ENCODE measurements at places on chromosomes 7 and 10.

DNA sequence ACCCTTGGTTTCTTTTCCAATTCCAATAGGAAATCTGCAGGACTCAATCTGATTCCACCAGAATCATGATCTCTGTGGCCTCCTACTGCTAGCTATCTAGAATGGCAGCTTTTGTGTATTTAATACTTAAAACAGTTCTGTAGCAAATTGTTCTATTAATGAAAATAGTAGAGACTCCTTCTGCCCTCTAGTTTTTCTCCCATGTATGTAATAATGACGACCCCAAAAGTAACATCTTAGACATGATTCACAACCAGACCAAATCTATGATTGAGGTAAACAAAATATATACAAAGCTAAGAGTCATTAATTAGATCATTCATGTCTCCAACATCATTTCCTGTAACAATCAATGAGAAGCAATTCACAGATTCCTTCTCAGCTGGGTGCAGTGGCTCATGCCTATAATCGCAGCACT is 259.1 kb upstream of the MKLN1 start:
- DNase-seq, result no peak

DNA sequence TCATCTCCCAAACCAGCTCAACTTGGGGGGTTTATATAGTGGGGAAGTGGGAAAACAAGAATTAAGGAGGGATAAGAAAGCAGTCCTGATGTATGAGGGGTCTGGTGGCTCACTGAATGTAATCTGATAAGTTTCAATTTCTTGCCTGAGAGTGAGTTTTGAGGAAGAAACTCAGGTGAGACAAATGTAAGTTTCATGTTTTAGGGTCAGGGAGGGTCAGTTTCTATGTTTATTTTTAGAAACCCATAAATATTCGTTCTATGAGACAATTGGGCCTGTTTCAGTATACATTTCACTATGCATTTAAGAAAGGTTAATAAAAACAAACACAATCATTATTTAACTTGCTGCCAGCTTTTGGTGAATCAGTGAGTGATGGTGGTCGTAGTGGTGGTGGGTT is 128.0 kb upstream of the MBL2 start:
- no peak for DNase-seq

- DNase-seq, result no peak
Observed at GRCh38 chr7:30930621-30931020, 19.0 kb downstream of the AQP1 start.

DNA sequence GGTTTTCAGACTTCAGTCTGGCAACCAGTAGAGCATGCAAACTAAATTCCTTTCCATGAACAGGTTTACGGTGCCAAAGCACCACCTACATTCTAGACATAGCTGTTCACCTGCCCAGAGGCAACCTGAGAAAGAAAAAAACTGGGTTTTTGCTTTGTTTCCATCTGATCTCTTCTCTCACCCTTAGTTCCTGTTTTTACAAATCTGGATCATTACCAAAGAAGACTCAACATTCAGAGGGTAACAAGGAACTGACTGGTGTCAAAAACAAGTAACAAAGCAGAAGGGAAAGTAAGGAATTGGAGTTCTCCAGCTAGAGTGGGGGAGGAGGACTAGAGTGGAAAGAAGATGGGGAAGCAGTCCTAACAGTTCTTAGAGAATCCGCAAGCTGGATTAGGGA is 36.4 kb downstream of the CPVL start:
- DNase-seq, result no peak

DNA sequence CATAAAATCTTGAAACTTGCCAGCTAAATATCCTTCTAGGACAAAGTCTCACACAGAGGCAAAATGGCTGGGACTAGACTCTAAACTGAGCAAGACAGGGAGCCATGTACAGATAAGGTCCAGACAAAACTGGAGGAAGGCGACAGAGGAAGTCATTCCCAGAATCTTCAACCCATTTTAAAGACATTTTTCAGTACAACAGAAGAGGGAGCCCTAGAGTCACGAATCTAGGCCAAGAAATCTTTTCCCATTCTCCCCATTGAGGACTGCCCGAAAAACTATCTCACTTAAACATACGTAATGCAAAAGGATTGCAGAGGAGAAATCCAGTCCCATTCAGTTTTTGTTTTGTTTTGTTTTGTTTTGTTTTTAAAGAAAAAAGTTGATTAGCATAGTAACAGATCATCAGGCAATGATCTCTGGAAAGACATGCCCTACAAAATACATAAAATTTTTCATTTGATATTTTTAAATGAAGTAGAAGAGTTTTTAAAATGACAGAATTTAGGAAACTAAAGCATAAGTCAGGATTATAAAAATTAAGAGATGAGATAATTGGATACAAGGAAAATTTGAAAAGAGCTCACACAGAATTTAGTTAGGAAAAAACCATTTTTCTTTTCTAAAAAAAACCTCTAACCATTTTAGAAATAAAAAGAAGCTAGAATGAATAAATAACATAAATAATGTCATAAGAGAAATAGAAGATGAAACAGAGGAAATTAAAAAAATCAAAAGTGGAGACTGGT is 16.9 kb upstream of the PRF1 start:
- no peak for DNase-seq

GRCh38 chr7:41892356-41893100 is 189.6 kb upstream of the INHBA start:
- no peak for DNase-seq

DNA sequence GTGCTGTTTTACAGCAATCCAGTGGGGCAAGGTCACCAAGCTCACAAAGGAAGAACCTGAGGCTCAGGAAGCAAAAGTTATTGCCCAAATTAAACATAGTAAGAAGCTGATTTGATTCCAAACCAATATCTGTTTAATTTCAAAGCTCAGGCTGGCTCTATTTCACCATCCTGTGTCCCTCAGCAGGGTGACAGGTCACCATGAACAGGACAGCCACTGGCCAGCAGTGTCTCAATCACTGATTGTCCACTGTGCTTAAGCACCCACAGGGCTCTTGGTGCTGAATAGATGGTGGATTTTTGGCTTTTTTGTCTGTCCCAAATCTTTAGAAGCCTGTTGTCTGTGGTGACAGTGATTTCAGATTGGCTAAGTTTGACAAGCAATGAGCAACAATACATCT is 146.4 kb upstream of the ZNF32 start:
- no peak for DNase-seq

DNA sequence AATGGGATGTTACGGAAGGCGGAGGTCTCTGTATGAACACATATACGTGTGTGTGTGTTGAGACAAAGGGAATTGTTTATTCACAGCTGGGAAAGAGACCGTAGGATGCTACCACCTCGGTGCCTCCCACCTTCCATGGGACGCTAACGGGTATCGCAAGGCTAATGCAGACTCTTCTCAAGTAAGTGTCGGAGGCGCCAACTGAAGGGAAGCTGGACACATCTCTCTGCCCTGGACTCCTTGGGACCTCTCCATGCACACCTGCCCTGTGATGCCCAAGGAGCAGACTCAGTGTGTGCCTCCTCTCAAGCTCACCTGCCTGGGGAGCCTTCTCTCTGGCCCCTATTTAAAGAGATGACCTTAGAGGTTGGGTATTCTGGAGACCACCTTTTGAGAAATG is 230.9 kb downstream of the DNAJB6 start:
- no peak for DNase-seq

GRCh38 chr7:47458057-47458456 is 123.9 kb downstream of the TNS3 start:
- no peak for DNase-seq

DNA sequence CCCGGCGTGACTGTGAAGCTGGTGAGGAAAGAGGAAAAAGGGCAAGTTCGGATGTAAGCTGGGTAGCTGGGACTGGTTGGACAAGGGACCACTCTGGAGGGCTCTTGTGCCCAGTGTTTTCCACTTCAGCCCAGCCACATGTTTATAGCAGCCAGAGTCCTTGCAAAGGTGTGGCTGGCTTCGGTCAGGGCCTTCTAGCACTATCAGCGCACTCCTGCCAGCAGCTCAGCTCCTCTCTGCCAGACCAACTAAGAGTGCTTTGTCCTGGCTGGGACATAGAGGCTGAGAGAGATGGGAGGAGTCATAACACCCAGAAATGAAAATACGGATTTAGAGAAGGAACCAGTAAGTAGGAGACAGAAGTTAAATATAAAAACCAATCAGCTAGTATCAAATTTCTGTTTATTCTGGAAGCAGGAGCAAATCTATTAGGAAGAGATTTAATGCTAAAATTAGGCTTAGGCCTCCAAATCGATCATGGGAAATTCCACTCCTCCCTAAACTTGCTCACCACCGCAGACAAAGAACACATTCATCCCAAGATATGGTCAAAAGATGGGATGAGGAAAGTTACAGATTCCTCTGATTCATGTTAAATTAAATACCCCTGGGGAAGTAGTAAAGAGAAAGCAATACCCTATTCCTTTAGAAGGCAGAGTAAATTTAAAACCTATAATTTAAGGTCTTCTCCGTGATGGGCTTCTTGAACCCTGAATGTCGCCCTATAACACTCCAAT is 135.0 kb downstream of the RALA start:
- DNase-seq, result no peak

DNA sequence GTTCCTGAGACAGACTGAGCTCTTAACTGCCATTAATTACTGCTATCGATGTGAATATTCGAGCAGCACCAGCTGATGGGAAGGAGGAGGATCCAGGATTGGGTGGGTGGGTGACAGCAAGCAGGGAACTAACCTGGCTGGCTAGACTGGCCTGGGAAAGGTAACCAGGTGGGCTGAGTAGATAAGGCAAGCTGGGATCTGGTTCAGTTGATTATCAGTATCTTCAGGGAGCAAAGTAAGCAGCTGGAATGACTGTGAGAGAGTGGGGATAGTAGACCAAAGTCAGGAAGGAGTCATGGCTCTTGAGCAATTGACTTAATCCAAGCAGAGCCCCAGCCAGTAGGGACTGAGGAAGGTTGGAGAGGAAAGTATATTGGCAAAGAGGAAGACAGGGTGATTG is 46.9 kb upstream of the KMT2E start:
- no peak for DNase-seq

GRCh38 chr10:1324903-1325302 is 268.7 kb downstream of the WDR37 start:
- no peak for DNase-seq

GRCh38 chr7:101743241-101743994 is 74.0 kb upstream of the CUX1 start:
- peak; percentile 58 for DNase-seq

DNA sequence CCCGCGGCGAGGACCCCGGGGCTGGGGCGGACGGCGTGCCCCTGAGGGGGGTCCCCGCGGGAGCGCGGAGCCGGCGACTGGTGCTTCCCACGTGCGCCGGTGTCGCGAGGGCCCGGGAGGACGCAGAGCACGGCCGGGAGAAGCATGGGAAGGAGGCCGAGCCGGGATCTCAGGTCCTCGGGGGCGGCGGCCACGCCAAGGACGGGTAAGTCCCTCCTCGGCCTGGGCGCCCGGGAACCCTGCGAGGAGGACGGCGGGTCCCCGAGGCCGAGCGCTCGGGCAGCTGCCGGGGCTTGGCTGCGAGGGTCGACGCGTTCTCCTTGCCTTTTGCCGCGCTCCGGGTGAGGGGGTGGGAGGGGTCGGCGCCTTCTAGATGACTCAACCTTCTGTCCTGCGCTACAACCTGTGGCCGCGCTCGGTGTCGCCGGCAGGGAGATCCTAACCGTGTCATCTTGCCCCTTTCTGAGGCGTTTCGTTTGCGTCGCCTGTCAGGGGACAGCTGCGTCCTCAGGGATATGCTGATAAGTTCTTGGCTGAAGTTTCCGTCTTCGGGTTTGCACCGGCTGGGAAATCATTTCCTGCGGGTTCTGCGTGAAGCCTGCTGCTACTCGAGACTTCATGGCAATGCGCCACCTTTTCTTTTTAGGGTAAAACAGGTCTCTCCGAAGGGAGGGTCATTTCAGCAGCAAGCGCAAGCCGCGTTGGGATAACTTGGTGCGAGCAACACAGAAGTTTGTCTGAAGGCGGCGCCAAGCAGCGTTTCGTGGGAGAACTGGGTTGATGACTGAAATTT is 529 bp downstream of the TASOR2 start:
- DNase-seq, result no peak

DNA sequence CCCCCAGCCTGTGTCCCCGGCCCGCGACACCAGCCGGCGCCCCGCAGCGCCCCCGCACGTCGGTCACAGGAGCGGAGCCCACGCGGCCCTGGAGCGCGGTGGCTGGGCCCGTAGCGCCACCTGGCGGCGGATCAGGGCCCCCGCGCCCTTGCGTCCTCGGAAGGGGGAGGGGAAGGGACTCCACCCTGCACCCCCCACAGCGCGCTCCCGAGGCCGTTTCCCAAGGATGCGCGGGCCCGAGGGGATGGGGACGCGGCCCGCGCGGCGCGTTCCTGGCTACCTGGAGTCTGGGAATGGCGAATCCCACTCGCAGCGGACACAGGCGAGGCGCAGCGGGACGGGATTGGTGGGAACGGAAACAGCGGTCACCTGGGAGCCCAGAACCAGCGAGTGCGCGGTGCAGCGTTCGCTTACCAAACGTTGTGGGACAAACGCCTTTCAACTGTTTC is 23.8 kb upstream of the MKI67 start:
- no peak for DNase-seq

DNA sequence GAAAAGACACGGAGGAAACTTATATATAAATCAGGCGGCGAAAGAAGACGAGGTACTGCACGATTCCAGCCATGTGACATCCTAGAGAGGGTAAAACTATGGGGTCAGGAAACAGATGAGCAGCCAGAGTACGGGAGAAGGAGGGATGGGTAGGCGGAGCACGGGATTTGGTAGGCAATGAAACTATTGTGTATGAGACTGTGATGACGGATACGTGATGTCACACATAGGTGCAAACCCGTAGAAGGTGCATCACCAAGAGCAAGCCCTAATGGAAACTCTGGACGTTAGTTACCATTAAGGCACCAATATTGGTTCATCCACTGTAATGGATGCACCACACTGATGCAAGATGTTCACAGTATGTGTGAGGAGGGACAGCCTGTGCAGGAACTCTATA is 93.8 kb upstream of the MGMT start:
- no peak for DNase-seq

DNA sequence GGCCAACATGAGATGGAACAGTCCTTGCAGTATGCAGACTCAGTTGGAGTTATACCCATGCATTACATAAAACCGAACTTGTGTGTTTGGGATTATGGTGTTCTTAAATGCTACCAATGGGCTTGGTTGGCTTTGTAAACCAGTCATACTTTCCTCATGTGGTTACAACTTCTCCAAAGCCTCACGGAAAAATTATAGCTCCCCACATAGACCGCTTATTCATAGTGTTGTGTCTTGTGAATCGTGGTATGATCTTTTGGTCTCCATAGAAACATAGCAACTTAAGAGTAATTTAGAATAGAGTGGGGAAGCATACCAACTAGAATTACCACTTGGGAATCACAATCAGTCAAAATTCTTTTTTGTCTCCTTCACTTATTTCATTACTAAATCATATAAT is 112.3 kb upstream of the FZD1 start:
- DNase-seq, result no peak

GRCh38 chr7:137954614-137955013 is 47.3 kb downstream of the CREB3L2 start:
- DNase-seq, result no peak

DNA sequence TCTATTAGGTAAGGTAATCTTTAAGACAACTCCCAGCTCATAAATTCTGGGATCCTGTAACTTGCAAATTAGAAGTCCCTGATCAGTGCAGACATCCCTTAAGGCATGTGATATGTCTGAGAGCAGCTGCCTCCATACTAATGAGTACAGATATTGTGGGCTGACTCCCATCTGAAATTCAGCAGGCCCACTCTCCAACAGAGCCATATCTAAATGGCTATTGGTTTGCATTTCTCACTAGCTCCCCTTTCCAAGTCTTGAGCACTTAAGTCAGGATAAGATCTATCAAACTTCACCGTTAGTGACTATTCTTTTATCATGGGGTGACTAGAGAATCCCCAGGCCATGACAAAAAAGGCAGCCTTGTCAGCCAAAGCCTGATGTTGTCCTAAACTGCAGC is 785.4 kb downstream of the IPMK start:
- DNase-seq, result no peak

- no peak for DNase-seq
Observed at GRCh38 chr7:128359939-128360338, 1.6 kb downstream of the PRRT4 start.

Data from COR-L47 (cell line).